ENCODE measurements at places on chromosomes 1 and 21.
A peak's percentile ranks its signal among the peaks of the same experiment; 100 is the strongest.

DNA sequence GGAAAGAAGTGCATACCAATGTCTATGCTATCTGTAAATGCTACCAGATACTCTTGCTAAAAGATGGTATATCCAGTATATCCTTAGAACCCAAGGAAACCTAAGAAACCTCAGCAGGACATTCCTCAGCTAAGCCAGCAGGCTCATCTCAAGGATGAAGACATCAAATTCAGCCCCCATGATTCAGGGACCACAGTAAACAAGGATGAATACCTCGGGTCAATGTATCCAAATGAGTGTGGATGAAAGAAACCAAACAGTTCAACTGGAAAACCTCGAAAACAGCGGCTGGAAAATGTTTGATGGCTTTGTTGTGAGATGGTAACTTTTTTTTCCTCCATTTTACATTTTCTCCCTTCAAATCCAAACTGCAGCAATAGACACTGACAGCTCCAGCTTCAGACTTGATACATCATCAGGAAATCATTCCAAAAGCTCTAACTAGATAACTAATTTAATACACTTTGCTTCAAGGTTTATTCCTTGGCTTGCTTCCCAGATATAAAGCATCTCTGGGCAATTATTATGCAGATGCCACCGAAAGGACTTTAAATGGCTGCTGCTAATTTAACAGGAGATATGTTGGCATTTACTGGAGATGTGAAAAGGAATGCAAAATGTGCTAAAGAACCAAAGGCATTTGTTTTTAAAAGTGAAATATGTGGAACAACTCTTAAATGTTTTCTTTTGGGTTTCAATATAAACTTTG is 73.6 kb downstream of the SMYD2 start:
- no peak for DNase-seq

DNA sequence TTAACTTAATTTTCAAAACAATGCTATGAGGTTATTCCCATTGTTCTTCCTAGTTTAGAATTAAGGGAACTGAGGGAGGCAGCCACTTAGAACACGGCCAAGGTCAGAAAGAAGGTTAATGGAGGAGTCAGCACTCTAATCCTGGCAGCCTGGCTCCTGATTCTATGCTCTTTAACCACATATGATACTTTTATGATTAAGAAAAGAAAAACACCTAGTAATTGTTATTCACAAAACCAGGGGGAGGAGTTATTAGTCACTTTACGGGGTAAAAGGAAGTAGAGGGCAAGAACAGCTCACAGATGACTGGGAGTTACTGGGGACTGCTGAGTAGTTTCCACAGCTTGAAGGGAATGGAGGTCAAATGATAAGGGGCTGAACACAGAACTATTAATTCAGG is 38.6 kb downstream of the GADD45A start:
- no peak for DNase-seq

DNA sequence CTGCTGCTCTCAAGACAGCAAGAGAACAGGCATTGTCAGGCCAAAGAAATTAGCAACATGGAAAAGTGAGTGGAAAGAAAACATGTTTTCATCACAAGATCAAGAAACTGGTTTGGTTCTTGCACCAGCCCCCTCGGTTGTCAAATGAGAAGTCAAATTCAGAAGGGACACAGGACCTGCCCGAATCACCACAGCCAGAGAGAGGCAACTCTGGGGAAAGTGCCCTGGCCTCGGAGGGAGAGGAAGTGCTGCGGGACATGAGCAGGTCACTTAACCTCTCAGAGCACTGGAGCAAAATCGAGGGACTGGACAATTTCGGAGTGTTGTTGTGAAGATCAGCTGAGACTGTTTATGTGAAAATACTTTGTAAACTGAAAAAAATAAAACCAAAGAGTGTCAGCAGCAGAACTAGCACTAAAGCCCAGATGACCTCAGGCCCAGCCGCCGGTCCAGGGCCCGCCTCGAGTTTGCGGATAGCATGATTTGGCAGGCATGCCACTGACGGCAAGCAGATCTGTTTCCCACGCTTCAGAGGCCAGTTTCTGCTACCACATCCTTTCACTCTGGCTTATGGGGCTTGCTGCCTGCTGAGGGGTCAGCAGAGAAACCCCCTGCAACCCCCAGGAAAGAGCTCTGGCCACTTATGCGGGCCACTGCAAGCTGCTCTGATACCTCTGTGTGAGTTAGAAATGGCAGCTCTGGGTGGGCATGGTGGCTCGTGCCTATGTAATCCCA is 32.1 kb downstream of the CD247 start:
- no peak for DNase-seq

GRCh38 chr1:31787261-31787660 is 23.1 kb upstream of the ADGRB2 start:
- no peak for DNase-seq

DNA sequence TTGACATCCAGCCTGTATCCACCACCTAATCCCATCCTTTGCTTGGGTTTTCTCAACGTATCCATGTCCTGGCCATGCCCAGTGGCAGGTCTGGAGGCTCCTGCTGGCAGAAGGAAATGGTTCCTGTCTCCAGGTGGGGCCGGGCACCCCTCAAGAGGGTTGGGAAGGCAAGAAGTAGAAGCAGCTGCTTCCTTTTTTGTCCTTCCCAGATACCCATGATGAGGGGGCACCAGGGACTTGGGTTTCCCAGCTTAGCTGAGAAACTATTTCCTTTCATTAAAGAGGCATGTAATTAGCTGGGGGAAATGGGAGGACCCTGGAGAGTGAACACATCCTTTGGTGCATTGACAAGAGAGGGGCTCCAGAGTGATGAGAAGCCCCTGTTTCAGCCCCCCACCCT is 21.1 kb upstream of the SLC45A3 start:
- DNase-seq: no peak

- no peak for DNase-seq
These were observed 91.6 kb downstream of the RGL1 start for GRCh38 chr1:183896466-183897048.

- no peak for DNase-seq
These were observed 24.9 kb downstream of the CHML start for GRCh38 chr1:241615043-241615974.

- DNase-seq: no peak
These were observed 44.0 kb downstream of the FAM163A start for GRCh38 chr1:179786815-179787685.

DNA sequence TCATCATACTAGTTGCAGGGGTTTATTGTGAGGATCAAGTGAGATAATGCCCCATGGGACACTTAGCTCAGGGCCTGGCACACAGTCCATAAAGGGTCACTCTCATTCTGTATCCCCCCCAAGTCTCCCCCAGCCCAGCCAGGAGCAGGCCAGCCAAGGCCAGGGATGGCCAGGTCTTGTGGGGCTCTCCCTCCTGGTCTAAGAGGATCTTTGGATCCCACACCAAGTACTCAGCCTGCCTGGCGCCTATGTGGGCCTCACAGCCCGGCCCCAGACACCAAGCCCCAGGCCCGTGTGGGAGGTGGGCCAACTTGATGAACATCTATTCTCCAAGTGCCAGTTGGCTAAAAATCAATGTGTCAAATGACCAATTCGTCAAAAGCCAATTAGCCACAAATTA is 117.8 kb downstream of the GLIS1 start:
- DNase-seq: peak; percentile 43

- no peak for DNase-seq
These were observed 31.8 kb downstream of the ABCG1 start for GRCh38 chr21:42250422-42251403.

DNA sequence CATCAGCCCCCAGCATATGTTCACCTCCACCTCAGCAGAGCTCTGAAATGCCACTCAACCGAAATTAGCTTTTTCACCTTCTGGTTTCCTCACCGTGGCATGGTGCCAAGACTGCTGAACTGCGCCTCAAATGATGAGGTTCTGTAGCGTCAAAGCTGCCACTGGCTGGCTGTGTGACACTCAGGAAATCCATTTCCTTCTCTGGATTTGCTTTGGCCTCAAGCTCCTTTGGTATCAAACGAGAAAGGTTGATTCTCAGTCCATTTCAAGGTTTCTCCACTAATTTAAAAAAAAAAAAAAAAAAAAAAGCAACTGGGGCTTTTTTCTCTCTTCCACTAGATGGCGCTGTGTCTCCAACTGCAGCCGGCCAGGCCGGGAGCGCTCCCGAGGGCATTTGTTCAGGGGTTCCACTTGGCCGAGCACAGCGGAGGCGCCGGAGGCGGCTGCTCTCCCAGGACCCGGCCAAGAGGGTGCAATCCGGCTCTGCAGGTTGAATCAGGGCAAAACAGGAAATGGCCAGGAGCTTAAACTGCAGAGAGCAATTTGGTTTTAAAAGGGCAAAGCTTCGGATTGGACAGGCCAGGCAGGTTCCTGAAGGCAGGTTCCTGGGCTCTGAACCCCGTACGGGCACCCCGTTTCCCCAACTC is 26.5 kb upstream of the PLA2G2C start:
- no peak for DNase-seq

DNA sequence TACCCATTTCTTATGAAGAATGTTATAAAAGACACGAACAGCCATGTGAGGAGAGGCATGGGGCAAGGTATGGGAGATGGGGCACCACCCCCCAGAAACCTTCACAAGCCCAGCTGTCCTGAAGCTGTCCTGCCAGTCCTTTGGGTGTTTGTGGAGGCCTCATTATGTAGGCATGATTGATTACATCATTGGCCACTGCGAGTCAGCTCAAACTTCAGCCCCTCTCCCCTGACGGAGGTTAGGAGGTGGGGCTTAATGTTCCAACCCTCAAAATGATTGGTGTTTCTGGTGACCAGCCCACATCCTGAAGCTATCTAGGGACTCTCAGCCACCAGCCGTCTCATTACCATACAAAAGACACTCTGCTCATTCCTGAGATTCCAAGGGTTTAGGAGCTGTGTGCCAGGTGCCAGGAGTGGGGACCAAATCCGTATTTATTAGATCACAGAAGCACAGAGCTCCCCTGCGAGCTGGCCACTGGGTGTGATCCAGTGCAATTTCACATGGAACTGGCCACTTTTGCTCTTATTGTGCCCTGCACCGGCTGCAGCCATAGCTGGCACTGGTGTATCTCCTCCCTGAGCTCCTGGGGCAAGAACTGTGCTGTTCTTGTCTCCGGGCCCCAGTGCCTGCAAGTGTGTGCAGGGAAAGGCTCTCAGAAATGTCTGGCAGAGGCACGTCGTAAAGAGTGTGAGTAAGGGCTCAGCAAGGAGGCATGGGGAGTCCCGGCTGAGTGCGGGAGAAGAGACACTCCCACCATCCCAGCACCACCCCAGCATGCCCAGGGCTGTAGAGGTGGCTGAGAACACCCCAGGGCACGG is 10.5 kb downstream of the KIAA1614 start:
- no peak for DNase-seq

GRCh38 chr1:160685266-160685665 is 26.4 kb downstream of the CD48 start:
- no peak for DNase-seq

DNA sequence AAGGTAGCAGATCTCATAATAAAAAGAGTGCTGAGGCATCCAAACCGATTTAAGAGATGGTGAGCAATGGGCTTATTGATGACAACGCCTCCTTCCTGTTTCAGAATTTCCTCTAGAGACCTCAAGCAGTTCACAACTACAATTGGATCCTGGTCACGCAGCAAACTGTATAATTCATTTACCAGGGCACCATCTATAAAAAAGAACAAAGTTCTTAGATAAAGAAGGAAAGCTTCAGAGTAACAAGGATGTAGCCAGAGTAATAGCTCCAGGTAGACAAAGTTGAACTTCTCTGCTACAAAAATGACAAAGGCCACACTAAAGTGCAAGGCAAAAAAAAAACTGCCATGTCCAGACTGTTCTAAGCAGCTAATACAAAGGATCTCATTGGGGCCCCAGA is 3.4 kb downstream of the AP4B1 start:
- no peak for DNase-seq

DNA sequence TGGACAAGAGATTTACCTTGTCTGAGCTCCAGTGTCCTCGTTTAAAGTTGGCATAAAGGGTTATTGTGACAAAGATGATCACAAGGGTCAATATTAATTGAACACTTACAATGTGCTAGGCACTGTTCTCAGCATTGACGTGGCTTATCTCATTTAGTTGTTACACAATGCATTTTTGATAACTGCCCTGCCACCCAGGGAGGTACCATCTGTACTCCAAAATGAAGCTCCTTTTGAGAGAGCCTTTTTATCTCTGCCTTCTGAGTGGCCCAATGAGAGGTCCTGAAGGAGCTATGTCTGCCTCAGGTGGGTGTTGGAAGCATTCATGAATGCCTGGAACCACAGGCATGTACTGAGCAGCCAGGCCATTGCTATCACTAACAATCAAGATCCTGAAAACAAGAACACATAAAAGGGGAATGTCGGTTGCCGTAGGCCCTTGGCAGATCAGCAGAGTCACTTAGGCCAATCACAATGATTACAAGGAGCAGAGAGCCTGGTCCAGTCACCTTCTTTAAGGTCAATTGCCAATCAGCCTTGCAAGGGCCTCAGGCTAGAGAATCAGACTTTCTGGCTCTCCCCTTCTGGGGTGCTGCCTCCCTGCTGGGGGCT is 78.5 kb downstream of the NMNAT2 start:
- no peak for DNase-seq

- DNase-seq: no peak
These were observed 5.2 kb upstream of the PLA2G2D start for GRCh38 chr1:20124456-20125057.

- no peak for DNase-seq
These were observed 6.1 kb downstream of the WNT2B start for GRCh38 chr1:112514901-112515300.

DNA sequence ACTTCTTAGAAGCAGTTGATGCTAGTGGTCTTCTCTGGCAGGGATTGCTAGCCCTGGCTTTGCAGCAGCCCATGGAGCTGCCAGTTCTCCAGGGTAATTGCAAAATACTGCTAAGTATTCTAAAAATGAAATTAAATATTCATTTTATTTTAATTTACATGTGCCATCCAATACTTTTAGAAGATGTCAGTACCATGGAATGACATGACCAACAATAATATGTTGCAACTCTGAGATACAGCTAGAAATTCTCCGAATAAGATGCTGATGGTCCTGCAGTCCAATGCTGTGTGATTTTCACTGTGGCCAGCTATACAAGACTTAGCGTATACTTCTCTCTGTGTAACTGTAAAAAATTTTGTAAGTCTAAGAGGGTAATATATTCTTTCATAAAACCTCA is 20.0 kb upstream of the WARS2 start:
- DNase-seq: no peak

GRCh38 chr1:958823-959730 is at the start of gene NOC2L:
Gene NOC2L, minus strand, starts transcription at chr1:959256. Its CDS starts 16 bp downstream, at chr1:959240.
- DNase-seq: no peak

GRCh38 chr1:23628951-23629387 is 62.6 kb upstream of the RPL11 start:
- no peak for DNase-seq

GRCh38 chr1:243402868-243403267 is 147.0 kb downstream of the SDCCAG8 start:
- DNase-seq: no peak

DNA sequence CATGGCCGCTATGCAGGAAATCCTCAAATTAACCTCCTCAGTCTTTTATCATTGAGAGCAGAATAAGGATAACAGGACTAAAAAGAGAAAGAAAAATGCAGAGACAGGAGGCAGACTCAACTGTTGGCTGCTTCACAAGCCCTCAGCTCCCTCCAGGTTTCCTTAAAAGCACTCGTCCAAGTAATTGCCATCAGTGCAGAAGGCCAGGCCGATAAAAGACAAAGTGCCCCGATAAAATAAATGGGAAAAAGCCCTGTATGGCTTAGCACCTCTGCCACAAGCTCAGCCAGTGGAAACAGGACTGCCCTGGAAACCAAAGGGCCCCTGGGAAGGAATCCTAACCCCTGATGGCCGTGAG is 8.1 kb downstream of the S100A6 start:
- no peak for DNase-seq
